ENCODE measurements at places on chromosomes 5 and 9.

- no peak for DNase-seq
Observed at GRCh38 chr9:114538241-114538640, 33.0 kb upstream of the WHRN start.

DNA sequence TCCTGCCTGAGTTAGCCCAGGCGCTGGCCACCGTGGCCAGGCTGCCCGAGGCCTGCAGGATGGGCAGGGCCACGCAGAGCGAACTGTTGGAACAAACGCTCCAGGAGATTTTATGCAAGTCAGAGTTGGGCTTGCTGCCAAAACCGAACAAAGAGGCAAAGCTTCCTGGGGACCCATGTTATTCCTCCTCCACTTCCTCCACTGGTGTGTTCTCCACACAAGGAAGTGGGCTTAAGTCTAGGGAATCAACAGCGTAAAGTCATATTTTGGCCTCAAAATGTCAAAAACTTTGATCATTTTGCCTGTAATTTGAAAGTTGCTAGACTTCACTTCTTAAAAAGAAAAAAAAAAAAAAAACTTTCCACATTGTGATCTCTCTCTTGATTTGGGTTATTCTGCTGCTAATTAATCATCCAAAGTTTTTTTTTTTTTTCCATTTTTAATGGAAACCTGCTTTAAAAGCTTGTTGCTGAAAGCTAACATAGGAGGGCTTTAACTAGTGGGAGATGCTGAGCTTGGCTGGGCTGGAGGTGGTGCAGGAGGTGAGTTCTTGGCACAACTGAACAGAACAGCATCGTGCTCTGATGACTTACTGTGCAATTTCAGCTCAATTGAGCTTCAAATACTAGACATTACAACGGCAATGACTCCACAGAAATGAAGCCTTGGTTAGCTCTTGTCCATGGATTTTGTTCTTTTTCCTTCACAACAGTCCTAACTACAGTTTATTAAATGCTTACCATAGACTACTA, 73.0 kb downstream of the PTPDC1 start:
- peak; percentile 63 for DNase-seq

GRCh38 chr5:90528601-90529193, 687 bp downstream of the LYSMD3 start:
- no peak for DNase-seq

DNA sequence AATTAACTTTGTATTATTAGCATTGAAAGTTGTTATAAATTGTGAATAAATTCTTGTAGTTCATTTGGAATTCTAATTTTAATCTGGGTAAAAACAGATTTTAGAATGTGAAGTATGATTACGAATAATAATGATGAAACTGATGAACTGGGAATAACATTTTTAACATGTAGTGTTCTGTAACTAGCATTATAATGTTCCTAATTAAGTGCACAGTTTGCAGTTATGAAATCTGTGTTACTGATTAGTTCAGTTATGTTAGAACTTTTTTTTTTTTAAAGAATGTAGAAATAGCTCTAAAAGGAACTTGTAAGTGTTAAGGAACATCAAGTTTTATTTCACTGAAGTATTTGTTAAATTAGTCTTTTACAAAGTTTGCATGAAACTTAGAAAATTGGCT, 48.9 kb upstream of the EIF4EBP3 start:
- no peak for DNase-seq

DNA sequence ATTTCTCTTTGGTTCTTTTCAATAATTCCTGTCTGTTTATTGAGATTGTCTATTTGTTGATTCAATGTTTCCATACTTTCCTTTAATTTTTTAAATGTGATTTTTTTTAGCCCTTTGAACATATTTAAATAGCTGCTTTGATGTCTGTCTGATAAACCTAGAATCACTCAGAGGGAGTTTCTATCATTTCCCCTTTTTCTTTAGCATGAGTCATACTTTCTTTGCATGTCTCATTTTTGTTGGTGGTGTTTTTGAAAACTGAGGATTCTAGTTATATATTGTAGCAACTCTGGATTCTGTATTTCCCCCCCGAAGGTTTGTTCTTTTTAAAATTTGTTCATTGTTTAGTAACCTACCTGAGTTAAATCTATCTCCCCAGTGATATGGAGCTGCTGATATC, 24.2 kb upstream of the ZNF618 start:
- DNase-seq = no peak

DNA sequence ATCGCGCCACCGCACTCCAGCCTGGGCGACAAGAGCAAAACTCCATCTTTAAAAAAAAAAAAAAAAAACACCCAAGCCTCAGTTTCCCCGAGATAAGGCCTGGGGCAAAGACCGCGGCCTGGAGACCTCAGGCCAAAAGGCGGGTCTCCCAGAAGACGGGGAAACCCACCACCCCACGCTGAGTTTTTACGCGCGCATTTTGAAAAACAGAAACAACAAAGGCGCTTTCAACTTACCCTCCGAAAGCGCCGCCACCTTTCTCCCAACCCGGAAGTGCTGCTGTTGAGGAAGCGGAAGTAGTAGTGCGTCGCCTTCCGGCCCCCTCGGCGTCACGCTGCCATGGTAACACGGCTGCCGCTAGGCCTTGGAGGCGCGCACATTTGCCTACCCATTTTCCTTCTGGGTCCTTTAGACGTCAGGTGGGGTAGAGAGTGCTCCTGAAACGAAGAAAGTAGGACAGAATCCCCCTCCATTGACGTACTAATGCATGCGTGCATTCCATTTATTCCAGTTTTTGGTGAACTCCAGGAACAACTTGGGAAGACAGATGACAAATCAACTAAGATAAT, at the start of gene TTF1:
Gene TTF1 (minus strand): TSS at position 287 of the 569 bp plus-strand sequence. CDS start 4,019 bp downstream, outside the sequence.
- peak; percentile 85 for DNase-seq

DNA sequence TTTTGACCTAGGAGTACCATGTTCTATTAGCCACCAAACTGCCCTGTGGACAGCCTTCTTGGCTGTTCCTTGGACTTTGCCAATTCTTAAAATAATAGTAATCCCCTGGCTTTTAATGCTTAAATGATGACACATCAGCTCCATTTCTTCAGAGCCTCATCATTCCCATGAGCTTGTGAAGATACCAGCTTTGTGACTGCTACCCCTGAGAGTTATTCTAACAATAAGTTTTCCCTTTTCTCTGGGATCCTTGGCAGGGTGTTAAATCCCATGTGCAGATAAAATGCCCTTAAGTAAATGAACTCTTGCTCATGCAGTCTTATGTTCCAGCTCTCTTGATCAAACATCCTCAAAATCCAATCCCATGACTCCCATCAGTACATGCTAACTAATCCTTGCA, 415.3 kb downstream of the CETN3 start:
- no peak for DNase-seq

GRCh38 chr9:121713400-121714070, 62.1 kb downstream of the DAB2IP start:
- no peak for DNase-seq

GRCh38 chr5:109931049-109931780, 241.5 kb downstream of the MAN2A1 start:
- DNase-seq = no peak

GRCh38 chr5:39464088-39464487, 39.3 kb upstream of the DAB2 start:
- DNase-seq = no peak

- no peak for DNase-seq
Observed at GRCh38 chr5:91978221-91978882, 595.2 kb upstream of the ARRDC3 start.

All from substantia nigra (tissue), 51 donors.